ENCODE measurements at places on chromosomes 7 and 10.
A peak's percentile ranks its signal among the peaks of the same experiment; 100 is the strongest.

GRCh38 chr10:131519723-131520605 is 208.4 kb upstream of the TCERG1L start:
- DNase-seq = no peak

GRCh38 chr10:119634219-119634544 is 17.0 kb upstream of the BAG3 start:
- DNase-seq = no peak

DNA sequence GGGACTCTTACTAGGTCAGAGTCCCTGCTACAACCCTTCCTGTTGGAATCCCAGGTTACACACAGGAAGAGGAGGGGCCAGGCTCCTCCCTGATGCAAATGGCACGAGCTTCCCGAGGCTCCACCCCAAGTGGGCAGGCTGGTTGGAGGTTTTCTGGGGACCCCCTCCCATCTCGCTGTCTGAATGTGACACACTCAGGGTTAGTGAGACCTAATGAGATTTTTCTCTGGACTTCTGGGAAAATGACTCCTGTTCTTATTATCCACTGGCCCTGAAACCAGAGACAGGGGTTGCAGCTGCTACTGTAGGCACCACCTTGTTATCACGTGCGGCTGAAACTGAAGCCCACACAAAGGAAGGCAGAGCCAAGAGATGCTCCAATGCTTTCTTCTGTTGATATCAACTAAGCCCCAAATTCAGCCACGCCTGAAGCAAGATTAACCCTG is 103.3 kb downstream of the FAM107B start:
- peak; percentile 89 for DNase-seq

DNA sequence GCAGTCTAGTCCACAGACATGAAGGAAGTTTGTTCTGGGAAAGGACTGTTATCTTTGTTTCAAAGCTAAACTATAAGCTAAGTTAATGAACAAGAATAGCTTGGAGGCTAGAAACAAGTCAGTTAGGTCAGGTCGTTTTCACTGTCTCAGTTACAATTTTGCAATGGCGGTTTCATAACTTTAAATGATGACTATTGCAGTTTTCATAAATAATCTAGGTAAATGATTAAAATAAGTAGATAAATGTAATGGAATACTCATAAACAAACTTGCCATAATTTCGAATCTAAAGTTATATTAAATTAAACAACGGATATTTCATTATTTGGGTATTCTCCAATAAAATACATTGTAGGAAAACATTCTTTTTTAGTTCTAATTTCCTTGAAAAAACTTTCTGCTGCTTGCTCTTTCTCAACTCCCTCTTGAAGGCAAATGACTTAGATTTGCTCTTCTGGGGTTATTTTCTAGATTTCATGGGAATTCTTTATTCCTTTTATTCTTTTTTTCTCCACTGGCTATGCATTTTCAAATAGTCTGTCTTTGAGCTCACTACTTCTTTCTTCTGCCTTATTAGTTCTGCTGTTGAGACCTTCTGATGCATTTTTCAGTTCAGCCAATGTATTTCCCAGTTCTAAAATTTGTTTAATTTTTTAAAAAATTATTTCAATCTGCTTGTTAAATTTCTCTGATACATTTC is 103.8 kb upstream of the APBB1IP start:
- no peak for DNase-seq

GRCh38 chr7:149195180-149196150 is at the start of gene ZNF282:
Gene ZNF282, plus strand, starts transcription at chr7:149195546. Its CDS starts 44 bp downstream, at chr7:149195590.
- peak; percentile 88 for DNase-seq

- DNase-seq = no peak
Observed at GRCh38 chr7:41648501-41648900, 54.4 kb downstream of the INHBA start.

DNA sequence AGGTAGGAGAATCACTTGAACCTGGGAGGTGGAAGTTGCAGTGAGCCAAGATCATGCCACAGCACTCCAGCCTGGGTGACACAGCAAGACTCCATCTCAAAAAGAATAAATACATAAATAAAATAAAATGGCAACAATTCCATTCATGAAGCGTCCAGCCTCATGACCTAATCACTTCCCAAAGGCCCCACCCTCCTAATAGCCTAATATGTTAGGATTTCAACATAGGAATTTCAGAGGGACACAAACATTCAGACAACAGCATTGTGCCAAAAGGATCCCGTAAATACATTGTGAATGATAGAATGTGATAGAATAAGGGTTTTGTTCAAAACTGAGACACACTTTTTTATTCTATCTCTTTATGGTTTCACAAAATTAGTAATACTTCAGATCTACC is 90.3 kb downstream of the FAM107B start:
- DNase-seq = no peak

- DNase-seq = no peak
Observed at GRCh38 chr7:116356333-116356965, 143.1 kb upstream of the CAV2 start.

DNA sequence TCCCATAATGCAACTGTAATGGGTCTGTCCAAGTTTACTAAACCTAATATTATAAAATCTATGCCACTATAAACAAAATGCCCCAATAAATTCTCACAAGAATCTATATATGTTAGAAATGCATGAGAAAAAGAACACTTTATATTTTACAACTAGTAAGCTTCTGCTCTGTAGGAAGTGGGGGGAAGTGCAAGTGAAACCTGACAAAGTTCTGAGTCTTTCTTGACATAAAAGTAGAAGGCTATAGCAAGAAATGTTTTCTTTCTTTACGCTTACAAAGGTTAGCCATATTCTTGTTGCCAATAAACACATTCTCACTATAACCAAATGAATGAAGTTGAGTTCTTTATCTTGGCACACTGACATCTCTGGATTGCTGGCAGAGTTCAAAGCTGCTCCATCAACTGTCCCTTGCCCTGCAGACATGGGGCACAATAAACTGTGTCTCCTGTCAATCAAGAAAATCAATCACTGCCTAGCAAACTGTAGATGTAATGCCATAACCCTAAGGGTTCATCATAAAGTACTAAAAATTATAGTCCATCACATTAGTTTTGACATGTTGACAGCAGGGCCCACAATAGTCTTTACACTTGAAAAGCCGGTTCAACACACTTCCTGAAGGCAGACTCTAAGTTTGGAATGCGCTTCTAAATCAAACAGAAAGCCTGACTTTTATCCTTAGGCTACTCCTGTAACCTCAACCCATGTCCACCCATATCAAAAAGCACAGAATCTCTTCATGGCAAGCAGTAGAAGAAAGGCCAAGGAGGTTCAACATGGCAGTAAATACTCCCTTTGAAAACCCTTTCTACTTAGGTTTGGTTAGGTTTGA is 58.6 kb downstream of the TPK1 start:
- no peak for DNase-seq

DNA sequence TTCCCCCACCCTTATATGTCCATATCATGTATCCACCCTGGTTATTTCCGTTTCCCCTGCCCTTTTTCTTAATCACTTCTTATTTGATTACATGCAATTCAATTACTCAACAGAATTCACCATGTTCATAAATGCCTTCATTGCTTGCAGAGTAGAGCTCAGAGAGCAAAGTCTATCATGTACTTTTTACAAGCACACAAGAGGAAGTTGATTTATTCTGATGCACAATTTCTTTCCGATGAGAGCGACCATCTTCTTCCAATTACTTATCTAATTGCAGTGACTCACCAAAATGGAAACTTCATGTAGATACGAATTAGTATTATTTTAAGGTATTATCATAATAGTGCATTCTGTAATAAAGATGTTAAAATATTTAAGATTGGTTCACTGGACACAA is 430.5 kb upstream of the KLF6 start:
- DNase-seq = no peak

- DNase-seq = no peak
Observed at GRCh38 chr10:119341459-119342301, 134.3 kb downstream of the GRK5 start.

DNA sequence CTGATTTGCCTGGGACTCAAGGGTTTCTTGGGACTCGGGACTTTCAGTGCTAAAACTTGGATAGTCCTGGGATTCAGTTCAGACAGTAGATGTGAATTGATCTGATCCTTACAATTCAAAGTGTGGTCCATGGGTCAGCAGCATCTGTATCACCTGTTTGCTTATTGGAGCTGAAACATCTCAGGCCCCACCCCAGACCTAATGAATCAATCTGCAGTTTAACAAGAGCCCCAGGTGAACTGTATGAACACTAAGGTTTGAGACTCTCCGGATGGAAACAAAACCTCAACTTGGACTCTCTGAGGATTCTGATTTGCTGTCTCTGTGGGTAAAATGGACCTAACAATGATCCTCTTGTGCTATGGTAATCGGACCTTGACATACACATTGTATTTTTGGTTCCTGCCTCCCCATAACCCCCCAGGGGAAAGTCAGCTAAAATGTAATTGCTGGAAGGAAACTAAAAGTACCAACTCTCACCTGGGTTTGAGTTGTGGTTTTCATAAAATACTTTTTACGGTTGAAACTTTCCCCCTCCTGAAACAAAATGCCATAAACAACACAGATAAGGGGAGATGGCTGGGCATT is 11.7 kb downstream of the CYP26A1 start:
- DNase-seq = no peak

- no peak for DNase-seq
Observed at GRCh38 chr10:77667426-77668324, 30.1 kb upstream of the KCNMA1 start.

- no peak for DNase-seq
Observed at GRCh38 chr7:100640517-100641440, 573 bp downstream of the TFR2 start.

- no peak for DNase-seq
Observed at GRCh38 chr10:99788598-99789256, 6.3 kb downstream of the ABCC2 start.

GRCh38 chr7:142615508-142615907 is 133.8 kb upstream of the PRSS1 start:
- no peak for DNase-seq

- DNase-seq = no peak
Observed at GRCh38 chr7:1859266-1860035, 189.4 kb downstream of the ELFN1 start.

DNA sequence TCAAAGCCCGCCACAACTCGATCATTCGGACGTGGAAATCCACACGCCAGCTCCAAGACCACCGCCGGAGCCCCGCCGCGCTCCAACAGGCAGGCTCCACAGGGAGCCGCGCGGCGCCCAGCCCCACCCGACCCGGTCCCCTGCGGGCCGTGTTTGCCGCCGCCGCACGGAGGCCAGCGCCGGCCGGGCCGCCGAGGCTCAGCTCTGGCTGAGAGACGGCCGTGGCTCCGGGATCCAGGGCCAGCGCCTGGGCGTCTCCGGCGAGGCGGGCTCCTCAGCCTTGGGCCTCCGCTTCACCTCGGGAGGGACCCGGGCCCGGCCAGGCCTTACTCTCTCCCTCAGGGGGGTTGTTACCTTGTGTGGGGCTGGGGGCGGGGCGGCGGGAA is 333 bp downstream of the SMNDC1 start:
- no peak for DNase-seq

DNA sequence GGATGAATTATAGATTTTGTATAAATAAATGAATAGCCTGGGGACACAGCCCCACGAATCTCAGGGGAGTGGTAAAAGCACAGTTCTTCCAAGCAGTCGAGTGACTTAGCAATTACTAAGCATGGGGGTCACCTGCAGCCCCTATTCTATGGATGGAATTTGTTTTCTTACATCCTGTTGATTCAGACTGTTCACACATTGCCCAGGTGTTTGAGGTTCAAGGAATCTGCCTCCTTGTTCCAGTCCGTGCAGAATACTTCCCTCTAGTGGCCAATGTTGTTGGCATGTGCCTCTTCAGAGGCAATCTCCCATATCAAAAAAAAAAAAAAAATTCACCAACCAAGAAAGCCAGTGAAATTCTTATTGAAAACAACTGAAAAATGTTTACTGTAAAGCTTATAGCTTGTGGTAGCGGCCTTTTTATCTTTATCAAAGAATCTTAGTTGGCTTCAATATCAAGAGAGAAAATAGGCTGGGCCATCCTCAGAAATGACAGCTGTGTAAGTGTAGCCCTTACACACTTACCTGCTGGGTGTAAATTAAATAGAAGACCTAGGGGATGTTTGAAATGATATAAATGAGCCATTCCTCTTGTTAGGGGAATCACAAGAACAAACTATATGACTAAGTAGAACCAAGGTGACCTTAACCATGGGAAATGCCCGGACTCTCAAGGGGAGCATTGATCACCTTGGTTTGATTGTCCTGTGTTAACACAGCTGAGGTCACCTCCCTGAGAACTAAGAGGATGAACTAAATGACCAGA is 7.8 kb downstream of the LIPM start:
- peak; percentile 86 for DNase-seq

- no peak for DNase-seq
Observed at GRCh38 chr7:50155755-50156154, 62.7 kb upstream of the ZPBP start.

DNA sequence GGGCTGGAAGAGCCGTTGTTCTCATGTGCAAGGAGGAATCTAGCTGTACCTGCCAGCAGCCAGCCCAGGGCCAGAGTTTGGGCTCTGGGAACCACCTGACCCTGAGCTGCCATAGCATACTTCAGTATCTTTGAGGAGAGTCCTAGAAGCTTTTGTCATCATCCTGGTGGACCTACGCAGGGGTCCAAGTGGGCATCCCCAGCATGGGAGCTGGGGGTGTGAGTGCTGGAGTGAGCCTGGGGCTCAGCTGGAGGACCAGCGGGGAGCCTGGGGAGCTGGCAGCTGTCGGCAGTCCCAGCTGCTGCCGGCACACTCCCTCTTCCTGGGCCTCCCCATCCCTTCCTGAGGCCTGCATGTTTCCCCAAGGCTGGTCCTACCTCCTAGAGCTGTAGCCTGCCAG is 32.5 kb downstream of the C10orf105 start:
- no peak for DNase-seq

- no peak for DNase-seq
Observed at GRCh38 chr7:83413424-83413823, 235.5 kb downstream of the SEMA3E start.

- DNase-seq = no peak
Observed at GRCh38 chr10:62243647-62243997, 25.0 kb downstream of the RTKN2 start.

Measured in T1000 (cell line).